Activated CD8-positive, alpha-beta T cell treated with anti-CD3 and anti-CD28 coated beads for 36 hours (primary cell): ENCODE measurements at places on chromosomes 11 and 22.

GRCh38 chr11:24043842-24044241, 453.0 kb upstream of the LUZP2 start:
- DNase-seq, result peak; percentile 1

GRCh38 chr11:70710601-70711000, 312.3 kb downstream of the CTTN start:
- no peak for DNase-seq

GRCh38 chr22:49599691-49600455, 227.8 kb downstream of the BRD1 start:
- no peak for DNase-seq

- DNase-seq, result no peak
Measured at GRCh38 chr11:46836431-46836830, 9.6 kb downstream of the CKAP5 start.

- DNase-seq, result no peak
Measured at GRCh38 chr11:69842746-69843528, 23.7 kb upstream of the FGF3 start.

DNA sequence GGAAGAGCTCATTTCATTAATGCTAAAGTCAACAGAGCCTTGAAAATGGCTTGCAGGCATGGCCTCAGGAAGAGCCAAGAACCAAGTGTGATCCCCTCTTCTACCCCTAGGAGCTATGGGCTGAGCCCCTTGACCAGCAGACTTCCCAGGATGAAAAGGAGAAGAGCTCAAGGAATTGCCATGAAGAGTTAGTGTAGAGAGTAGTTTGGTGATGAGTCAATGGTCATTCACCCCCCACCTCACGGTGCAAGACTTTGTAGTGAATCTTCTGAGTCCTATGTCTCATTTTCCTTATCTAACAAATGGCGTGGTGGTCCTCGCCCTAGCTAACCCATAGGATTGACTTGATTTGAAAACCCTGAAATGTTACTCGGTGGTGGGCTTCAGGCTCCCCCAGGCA, 422.4 kb upstream of the CADM1 start:
- no peak for DNase-seq

DNA sequence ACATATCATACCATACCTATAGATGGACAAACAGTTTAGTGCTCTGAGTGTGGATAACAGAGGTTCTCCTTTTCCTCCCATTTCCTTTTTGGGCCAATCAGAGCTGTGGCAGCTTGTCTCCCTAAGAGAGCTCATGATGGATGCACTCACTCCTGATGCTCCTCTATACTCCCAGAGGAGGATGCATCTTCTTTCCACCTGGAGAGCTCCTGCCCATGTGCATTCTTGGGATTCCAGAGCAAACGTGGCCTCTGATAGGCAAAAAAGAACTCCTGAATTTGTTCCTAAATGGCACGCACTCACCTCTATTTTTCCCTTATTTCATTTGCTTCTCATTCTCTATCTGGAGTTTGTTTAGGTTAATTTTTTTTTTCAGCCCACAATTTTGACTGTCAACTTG, 2.9 kb downstream of the MRGPRX3 start:
- no peak for DNase-seq
